ENCODE measurements at places on chromosomes 16 and 17. TPM values are rescaled to one million over a fixed set of nuclear protein-coding genes. Genes with fewer than 3 reads are reported as not detected.

GRCh38 chr16:50555269-50555875 lies 7.2 kb downstream of the NKD1 start:
- no peak for DNase-seq

DNA sequence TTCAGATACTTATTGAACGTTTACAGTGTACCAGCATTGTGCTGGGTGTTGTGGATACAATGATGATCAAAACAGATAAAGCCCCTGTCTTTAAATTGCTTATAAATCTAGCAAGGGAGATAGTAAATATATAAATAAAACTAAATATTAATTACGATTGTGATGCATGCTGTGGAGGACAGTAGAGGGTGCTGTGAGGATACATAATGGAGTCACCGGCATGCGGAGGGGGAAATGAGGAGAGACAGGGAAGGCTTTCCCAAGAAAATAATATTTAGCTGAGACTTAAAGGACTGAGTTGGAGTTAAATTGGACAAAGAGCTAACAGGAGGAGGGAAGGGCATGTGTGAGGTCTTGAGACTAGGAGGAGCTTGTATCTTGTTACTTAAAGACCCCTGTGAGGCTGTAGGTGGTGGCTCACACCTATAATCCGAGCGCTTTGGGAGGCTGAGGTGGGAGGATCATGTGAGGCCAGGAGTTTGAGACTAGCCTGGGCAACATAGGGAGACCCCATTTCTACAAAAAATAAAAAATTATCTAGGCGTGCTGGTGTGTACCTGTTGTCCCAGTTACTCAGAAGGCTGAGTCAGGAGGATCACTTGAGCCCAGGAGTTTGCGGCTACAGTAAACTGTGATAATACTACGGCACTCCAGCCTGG lies 2.4 kb downstream of the DHRS7B start:
- DNase-seq = no peak

GRCh38 chr16:29641561-29641960 lies 21.5 kb upstream of the SPN start:
- no peak for DNase-seq

DNA sequence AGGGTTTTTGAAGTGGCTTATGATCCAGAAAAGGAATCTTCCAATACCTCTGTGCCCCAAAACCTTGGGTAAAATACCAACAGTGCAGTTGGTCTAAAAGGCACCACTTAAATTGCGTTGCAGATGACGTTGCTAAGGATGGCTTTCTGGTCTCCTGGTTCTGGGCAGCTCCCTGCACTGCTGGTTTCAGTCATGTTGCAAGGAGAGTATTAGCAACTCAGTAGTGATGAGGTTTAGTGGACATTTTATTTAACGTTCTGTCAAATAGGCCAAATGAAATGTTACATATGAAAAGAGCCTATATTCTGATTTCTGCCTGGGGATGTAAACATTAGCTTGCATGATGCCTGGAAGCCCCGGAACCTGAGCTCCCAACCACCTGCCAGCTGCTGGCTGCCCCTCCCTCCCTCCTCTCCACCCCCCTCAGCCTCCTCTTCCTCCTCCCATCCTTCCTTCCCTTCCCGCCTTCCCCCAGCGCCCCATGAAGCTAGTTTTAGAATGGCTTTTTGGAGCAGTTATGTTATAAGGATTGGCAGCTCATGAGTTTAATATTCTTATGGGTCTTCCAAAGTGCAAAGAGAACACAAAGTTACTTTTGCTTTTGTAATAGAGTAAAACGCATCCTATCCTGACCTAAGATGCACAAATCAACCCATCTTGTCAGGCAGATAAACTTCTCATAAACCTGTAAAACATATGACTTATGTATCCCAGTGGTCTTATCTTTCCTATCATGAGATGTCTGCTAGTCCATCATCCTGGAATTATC lies 20.7 kb downstream of the CD7 start:
- DNase-seq = no peak

- no peak for DNase-seq
Observed at GRCh38 chr17:48368352-48368908, 61.6 kb downstream of the SKAP1 start.

DNA sequence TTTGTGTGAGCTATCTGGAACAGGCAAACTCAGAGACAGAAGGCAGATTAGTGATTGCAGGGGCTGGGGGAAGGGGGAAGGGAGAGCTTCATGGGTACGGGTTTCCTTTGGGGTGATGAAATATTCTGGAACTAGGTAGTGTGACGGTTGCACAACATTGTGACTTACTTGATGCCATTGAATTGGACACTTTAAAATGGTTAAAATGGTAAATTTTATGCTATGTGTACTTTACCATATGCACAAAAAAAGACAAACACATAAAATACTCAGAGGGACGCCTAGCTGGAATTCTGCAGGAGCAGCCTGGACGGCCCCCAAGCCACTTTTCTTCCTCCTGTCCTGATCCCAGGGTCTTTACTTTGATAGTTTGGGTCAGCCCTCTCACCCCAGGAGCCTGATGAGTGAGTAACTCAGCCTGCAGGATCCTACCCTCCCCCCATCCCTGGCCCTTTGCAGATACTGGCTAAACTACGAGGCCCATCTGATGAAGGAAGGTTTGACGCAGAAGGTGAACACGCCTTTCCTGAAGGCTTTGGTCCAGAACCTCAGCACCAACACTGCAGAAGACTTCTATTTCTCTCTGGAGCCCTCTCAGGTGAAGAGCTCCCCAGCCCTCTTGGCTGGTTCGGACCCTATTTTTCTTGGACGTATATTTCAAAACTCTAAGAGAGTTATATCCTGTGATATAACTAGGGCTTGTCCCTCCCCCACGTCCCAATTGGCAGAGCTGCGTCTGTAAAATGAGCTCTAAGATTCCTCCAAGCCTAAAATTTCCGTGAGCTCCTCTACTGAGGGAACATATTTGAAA lies 7.8 kb downstream of the ADGRG3 start:
- no peak for DNase-seq

- DNase-seq = no peak
Observed at GRCh38 chr17:32281011-32281451, 15.4 kb downstream of the RHBDL3 start.

DNA sequence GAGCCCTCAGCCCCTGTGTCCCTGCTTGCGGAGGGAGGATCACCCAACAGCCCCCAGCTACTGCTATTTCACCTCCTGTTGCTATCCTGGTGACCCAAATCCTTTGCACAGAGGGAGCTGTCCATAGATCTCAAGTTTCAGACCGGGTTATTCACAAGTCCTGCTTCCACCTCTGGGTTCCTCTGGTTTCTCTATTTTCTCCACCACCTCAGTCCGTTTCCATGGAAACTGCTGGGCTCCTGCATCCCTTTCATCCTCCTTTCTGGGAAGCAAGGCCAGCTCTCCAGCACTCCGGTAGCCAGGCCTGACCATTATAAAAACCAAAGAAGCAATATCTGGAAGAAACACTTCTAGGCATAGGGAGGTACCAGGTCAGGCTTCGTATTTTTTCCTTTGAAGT lies 4.8 kb upstream of the CALB2 start:
- no peak for DNase-seq

- no peak for DNase-seq
Observed at GRCh38 chr17:76676629-76677028, 33.1 kb upstream of the ST6GALNAC1 start.

GRCh38 chr16:22191532-22192260 lies 14.4 kb upstream of the EEF2K start:
- no peak for DNase-seq

The IL17C gene
- polyA plus RNA-seq = not detected

The ZNF785 gene
- polyA plus RNA-seq = 6.6 TPM

GRCh38 chr17:27485125-27485524 lies 28.9 kb downstream of the KSR1 start:
- DNase-seq = no peak

GRCh38 chr17:12104831-12105230 lies 84.2 kb downstream of the MAP2K4 start:
- no peak for DNase-seq

GRCh38 chr16:1828645-1829410 lies 1.8 kb downstream of the FAHD1 start:
- DNase-seq = no peak

DNA sequence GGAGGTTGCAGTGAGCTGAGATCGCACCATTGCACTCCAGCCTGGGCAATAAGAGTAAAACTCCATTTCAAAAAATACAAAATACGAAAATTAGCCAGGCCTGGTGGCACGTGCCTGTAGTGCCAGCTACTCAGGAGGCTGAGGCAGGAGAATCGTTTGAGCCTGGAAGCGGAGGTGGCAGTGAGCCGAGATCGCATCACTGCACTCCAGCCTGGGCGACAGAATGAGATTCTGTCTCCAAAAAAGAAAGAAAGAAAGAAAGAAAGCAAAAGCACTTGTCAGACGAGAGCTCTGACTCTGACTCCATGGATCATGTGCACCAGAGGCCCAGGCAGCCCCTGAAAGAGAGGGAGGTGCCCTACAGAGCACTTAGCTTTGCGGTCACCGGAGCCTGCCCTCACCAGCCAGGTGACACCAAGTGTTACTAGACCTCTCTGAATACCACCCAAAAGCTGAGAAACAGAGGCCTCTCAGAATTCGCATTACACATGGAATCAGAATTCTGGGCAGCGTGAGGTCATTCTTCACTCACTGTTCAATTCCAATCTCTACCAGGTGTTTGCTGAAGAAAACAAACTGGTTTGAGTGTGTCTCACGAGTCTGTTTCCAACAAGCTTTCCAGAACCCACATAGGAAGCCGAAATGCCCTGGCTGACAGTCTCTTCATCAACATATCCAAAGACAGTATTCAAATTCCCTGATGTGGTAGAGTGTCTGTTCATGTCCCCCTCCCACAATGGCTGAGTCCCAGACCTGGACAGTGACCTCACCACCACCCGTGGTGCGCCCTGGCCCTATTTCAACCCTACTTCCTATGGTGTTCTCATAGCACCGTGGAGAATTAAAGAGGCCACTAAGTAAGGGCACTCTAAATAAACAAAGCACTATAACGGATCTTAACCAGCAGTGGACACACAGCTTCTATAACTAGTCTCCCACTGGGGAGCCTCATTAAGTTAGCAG lies 1.5 kb downstream of the FLCN start:
- DNase-seq = no peak

DNA sequence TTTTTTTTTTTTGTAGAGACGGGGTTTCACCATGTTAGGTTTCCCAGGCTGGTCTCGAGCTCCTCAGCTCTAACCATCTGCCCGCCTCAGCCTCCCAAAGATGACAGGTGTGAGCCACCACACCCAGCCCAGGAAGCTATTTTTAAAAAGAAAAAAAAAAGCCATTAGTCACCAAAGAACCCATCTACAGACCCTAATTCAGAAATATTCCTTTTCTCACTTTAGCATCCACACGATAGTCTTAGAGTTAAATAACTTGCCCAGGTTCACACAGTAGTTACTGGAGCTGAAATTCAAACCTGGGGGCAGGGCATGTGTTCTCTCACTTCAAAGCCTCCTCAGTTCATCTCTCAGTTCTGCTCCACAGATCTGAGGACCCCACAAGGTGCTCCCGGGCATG lies 70.3 kb upstream of the NOL11 start:
- DNase-seq = no peak

DNA sequence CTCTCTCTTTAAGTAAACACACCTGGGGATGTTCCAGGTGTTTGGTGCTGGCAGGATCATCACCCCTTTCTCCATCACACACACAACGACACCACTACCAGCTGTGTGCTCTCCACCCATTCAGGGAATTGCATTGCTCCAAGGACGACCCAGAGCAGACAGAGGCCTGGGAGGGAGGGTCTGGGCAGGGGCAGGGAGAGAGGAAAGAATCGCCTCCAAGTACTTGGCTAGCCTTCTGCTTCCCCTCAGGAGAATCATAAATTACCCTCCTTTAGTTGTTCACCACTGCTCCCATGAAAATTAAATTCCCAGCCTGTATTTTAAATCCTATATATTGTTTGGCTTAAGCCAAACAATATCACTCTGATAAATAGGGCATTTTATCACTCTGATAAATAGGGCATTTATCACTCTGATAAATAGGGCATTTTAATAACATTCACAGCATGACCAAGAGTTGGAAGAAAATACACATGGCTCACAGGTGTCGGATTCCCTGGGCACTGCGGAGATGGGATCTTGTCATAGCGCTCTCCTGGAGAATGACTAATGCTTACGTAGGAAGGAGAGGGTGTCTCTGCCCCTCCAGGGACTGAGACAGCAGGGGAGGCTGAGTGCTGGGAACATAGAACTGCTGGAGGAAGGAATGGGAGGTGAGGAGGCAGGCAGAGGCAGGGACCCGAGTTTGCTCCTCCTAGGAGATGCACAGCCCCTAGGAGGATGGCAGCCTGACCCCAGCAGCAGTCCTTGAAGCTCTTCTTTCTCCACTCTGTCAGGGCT lies 673.6 kb downstream of the HS3ST4 start:
- DNase-seq = no peak

DNA sequence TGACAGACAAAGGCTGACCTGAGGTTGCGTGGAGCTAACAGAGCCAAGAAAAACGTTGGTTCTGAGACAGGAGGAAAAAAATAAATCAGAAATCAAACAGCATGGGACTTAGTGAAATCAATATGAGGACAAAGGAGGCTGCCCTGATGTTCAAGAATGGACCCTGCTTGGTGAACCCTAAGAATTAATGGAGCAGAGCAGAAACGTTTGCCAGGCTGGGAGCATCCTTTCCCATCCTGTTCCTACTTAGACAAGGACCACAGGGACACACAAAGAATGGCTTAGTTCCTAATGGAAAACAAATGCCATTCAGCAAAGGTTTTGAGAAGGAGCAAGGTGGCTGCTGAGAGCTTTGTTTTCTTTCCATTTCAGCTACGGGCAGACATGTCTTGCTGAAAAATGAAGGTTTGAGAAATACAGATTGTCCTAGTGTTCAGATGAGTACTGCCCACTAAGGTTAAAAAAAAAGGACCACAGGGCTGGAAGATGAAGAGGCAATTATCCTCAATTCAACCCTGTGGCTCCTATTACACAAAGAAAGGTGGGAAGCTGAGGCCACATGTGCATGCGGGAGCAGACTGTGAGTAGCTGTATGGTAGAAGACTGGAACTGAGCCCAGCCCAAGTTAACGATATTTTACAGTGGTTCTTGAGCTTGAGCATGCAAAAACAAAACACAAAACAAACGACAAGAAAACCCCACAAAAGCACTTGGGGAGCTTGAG lies 230.1 kb downstream of the SLC39A11 start:
- no peak for DNase-seq

The FOXF1 gene
- 6.0 TPM for polyA plus RNA-seq

The NHLRC4 gene
- polyA plus RNA-seq = 0.31 TPM

DNA sequence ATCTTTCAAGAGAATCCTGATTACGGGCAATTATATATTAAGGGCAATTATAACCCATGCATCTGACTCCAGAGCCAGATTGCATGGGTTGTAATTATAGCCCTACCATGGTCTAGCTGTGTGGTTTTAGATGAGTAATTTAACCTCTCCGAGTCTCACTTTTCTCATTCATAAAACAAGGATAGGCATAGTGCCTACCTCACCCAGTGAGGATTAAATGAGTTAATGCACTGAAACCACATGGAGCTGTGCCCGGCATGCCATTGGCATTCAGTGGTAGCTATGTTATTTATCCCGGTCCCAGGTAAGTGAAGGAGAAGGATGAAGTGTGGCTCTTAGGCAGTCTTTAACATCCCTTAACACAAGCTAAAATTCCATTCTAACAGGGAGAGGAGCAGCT lies 6.3 kb downstream of the SNX20 start:
- DNase-seq = no peak

- no peak for DNase-seq
Observed at GRCh38 chr16:50506543-50506937, 41.7 kb upstream of the NKD1 start.
